Effector memory CD8-positive, alpha-beta T cell (primary cell): ENCODE measurements at places on chromosomes 3 and 15.

DNA sequence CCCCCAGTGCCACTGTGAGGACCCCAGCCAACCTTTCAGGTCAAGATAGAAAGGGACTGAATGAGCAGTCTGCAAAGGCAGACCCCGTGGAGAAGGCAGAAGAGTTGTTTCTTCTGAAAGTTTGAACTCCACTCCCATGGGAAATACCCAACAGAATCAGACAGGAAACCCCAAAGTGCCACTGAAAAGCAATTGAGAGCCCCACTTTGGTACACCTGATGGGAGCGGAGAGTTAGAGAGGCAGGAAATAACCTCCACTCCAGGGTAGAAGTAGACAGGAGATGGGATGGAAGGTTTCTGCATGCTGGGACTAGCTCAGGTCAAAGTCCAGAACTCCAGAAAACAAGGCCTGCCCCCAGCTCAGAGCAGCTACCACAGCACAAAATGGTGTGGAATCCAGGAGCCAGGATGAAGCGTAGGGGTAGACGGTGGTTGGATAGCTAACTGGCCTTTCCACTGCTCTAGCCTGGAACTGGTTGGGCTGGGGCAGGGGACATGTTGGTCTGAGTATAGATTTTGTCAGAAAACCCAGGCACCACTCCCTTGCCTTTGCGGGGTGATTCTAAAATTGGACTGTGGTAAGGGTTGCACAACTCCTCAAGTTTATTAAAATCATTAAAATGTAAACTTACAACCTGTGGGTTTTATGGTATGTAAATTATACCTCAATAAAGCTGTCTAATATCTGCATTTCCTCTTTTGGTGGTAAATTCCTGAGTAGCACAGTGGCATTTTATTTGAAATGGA is 1.9 kb upstream of the RAB43 start:
- peaks cover 29% of the 10 kb centered on the region for H3K4me1 ChIP-seq
- peaks cover 45% of the 10 kb centered on the region for H3K36me3 ChIP-seq
- H3K27ac ChIP-seq: peak overlapping the region; percentile 83
- H3K27me3 ChIP-seq: no peaks in the 10 kb centered on the region

DNA sequence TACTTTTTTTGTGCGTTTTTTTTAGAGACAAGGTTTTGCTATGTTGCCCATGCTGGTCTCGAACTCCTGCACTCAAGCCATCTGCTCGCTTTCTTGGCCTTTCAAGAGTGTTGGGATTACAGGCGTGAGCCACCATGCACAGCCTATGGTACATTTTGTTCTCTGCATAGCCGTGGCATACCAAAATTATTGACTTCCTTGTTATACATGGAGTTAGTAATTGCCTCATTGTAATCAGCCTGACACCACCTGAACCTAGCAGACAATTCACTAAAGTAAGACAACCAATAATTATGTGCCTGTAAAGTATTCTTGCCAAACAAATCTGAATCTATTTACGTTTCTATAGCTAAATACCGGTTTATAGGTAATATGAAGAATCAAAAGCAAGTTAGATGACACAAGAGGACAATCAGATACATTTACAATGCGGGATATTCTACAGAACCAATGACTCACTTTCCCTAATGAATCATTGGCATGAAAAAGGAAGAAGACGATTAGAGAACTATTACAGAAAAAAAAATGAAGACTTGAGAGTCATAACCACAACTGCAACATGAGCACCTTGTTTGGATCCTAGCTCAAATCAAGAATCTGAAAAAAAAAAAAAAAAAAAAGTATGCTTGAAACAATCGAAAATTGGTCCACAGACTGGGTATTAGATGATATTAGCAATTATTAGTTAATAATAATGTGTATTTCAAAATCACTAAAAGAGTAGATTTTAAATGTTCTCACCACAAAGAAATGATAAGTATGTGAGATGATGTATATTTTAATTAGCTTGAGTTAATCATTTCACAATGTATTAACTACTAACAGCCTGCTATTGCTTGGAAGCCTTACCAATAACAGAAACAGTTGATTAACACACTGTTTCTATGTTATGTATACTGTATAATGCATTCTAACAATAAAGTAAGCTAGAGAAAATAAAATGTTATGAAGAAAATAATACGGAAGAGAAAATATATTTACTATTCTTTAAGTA is 7.1 kb downstream of the GUCA1C start:
- H3K4me3 ChIP-seq: no peak overlapping the region
- H3K27ac ChIP-seq: no peak overlapping the region
- no peaks in the 10 kb centered on the region for H3K4me1 ChIP-seq
- no peaks in the 10 kb centered on the region for H3K36me3 ChIP-seq
- no peak for DNase-seq

- H3K4me3 ChIP-seq: peak overlapping the region; percentile 21
- H3K27me3 ChIP-seq: no peaks in the 10 kb centered on the region
- DNase-seq: no peak
- H3K4me1 ChIP-seq: peaks cover 49% of the 10 kb centered on the region
- peak overlapping the region; percentile 69 for H3K27ac ChIP-seq
Observed at GRCh38 chr3:46990573-46991374, 11.3 kb downstream of the NBEAL2 start.

- H3K27ac ChIP-seq: no peak overlapping the region
- no peaks in the 10 kb centered on the region for H3K36me3 ChIP-seq
- no peak for DNase-seq
- H3K4me1 ChIP-seq: no peaks in the 10 kb centered on the region
Observed at GRCh38 chr3:29594261-29594660, 313.4 kb downstream of the RBMS3 start.

DNA sequence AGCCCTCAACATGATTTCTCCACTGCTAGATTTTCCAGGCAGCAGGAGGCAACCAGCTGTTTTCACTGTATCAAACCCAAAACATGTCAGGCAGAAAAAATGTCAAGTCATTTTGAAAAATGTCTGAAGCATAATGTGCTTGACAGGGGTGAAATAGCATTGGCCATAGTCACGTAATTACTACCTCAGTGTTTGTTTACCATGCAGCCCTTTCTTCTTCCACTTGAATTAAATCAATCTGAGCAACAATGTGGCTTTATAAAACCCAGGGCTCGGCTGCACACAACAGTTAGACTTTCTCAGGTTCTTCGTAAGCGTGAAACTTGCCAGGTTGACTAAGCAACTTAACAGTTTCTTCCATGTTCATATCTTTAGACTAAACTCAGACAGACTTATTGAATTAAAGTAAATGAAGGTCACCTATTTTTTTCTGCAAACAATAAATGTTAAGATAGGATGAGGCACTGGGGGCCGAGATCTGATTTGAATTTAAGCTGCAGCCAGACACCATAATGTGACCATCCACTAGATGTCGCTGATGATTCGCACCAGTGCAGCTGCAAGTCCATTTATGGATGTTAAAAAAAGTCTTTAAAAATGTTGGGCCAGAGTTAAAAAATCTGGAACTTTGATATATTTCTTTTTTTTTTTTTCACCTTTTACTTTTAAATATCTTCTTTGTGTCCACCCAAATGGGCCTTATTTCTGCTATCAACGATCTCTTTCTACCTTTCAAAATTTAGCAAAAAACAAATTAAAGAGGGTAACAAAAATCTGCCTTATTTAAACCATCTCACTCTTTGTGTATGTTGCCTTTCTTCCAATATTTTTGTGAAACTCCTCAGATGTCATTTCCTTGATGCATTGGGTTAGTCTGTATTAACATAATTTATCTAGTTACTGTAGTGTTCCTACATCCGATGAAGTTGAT is 305.9 kb downstream of the CACNA2D3 start:
- no peak for DNase-seq
- H3K36me3 ChIP-seq: no peaks in the 10 kb centered on the region
- H3K4me3 ChIP-seq: no peak overlapping the region
